ENCODE measurements at places on chromosomes 2 and 18. TPM values are rescaled to one million over a fixed set of nuclear protein-coding genes. Genes with fewer than 3 reads are reported as not detected.
A peak's percentile ranks its signal among the peaks of the same experiment; 100 is the strongest.

- H3K4me3 ChIP-seq, result no peak overlapping the region
- no peaks in the 10 kb centered on the region for H3K36me3 ChIP-seq
- H3K4me1 ChIP-seq, result peaks cover 9% of the 10 kb centered on the region
- DNase-seq, result no peak
- H3K27me3 ChIP-seq, result no peaks in the 10 kb centered on the region
Observed at GRCh38 chr2:12857891-12858290, 141.2 kb downstream of the TRIB2 start.

- H3K27ac ChIP-seq, result peak overlapping the region; percentile 80
- H3K4me1 ChIP-seq, result peaks cover 35% of the 10 kb centered on the region
- peaks cover 26% of the 10 kb centered on the region for H3K36me3 ChIP-seq
- no peak for DNase-seq
- peak overlapping the region; percentile 47 for H3K4me3 ChIP-seq
Observed at GRCh38 chr2:135744760-135745314, 3.2 kb downstream of the UBXN4 start.

- no peaks in the 10 kb centered on the region for H3K27me3 ChIP-seq
- no peaks in the 10 kb centered on the region for H3K4me1 ChIP-seq
- no peak overlapping the region for H3K4me3 ChIP-seq
- no peak for DNase-seq
Observed at GRCh38 chr2:44330801-44331200, 30.5 kb downstream of the PREPL start.

DNA sequence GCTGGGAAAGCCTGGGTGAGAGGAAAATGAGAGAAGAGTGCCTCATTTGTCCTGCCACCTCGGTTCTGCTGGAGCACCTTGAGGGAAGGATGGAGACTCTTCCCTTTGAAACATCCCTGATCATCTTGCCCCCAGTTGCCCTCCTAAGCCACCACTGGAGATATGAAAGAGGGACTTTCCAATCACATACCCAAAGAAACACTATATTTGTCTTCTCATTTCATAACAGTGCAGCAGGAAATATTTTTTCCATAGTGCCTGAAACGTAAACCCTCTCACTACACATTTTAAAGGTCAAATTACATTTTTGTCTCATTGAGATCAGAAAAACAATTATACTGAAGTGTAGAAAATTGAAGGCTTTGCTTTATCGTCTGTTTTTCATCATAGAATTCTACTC, 63.3 kb downstream of the KCTD18 start:
- H3K27me3 ChIP-seq, result no peaks in the 10 kb centered on the region
- H3K4me1 ChIP-seq, result peaks cover 22% of the 10 kb centered on the region
- DNase-seq, result no peak
- peaks cover 44% of the 10 kb centered on the region for H3K36me3 ChIP-seq
- H3K27ac ChIP-seq, result peak overlapping the region; percentile 64

- no peak overlapping the region for H3K4me3 ChIP-seq
- peaks cover 9% of the 10 kb centered on the region for H3K4me1 ChIP-seq
- H3K27me3 ChIP-seq, result no peaks in the 10 kb centered on the region
- no peak overlapping the region for H3K27ac ChIP-seq
- no peak for DNase-seq
Observed at GRCh38 chr2:69041214-69041613, 28.2 kb downstream of the ANTXR1 start.

DNA sequence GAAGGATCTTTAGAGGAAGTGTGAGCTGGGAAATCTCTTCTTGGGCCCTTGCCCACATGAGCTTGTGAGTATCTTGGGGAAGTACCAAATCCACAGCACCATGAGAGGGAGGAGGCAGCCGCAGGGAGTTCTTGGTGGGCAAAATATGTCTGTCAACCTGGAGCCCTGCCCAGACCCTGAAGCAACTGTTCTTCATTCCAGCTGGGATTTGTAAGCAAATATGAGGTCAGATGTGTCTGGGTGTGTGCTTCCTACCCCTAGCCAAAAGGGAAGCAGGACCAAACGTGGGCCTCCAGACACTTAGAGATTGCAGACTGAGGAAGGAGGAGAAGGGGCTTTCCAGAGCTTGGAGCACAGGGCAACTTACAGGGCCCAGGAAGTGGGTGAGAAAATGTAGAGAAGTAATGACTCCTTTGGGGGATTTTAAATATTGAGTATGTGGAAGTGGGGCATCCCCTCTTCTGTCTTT, 41.9 kb downstream of the TMEM247 start:
- DNase-seq, result no peak
- H3K36me3 ChIP-seq, result no peaks in the 10 kb centered on the region
- no peak overlapping the region for H3K27ac ChIP-seq
- H3K4me3 ChIP-seq, result no peak overlapping the region

DNA sequence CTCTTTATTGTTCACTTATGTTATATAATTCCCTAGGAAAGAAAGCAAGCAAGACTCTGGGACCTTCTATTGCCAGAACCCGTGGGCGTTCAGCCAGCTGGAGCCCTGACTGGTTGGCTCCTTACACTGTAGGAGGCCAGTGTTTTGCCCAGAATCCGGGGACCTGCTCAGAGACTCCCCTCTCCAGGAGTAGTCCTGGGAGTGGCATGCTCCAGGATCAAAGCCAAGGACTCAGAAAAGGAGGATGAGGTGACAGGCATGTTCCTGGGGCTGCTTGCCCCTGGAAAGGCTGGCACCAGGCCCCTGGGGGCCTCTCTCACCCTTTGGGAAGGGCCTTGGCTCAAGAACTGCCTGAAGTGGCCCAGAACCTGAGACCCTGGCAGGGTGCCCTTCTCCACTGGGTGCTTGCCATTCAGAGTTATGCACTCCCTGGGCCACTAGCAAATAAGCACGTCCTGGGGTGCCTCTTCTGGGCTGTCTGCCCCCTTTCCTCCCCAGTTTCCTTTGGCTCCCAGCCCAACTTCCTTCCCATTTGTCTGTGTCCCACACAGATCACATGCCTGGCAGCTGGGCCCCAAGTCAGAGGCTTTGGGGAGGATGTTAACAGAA, 19.6 kb upstream of the KIF3C start:
- H3K27me3 ChIP-seq, result no peaks in the 10 kb centered on the region
- H3K36me3 ChIP-seq, result no peaks in the 10 kb centered on the region
- no peak overlapping the region for H3K27ac ChIP-seq
- H3K4me3 ChIP-seq, result no peak overlapping the region
- no peak for DNase-seq

- no peak overlapping the region for H3K27ac ChIP-seq
- no peak overlapping the region for H3K4me3 ChIP-seq
- no peak for DNase-seq
- H3K4me1 ChIP-seq, result peaks cover 13% of the 10 kb centered on the region
Observed at GRCh38 chr2:142483653-142484052, 352.8 kb upstream of the LRP1B start.

- no peak overlapping the region for H3K4me3 ChIP-seq
- H3K27ac ChIP-seq, result no peak overlapping the region
- peaks cover 9% of the 10 kb centered on the region for H3K4me1 ChIP-seq
Observed at GRCh38 chr2:12858786-12859185, 142.1 kb downstream of the TRIB2 start.

DNA sequence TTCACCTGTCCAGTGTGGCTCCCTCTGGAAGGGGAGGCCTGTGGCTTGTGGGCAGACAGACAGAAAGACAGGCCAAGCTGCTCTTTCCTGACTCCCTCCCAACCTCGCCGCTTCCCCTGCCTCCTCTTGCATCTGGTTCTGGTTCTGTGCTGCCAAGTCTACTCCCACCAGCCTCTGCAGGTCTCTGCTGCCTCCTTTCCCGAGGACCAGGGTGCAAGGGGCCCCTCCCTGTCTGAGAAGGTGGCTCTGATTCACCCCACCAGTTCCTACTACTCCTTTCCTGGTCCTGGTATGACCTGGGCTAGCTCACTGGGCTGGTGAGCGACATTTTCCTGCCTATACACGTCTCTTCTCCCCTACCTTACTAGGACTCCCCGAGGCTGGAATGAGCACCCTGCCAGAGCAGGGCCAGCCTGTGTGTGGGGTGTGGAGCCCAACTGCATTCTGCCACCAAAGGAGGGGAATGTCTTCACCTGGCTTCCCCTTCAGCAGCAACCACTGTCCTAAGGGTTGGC, 238.5 kb downstream of the CELF4 start:
- peaks cover 3% of the 10 kb centered on the region for H3K27me3 ChIP-seq
- H3K4me3 ChIP-seq, result no peak overlapping the region
- H3K27ac ChIP-seq, result no peak overlapping the region
- no peaks in the 10 kb centered on the region for H3K36me3 ChIP-seq
- no peak for DNase-seq

- H3K36me3 ChIP-seq, result peaks cover 2% of the 10 kb centered on the region
- no peak for DNase-seq
- H3K27me3 ChIP-seq, result no peaks in the 10 kb centered on the region
- no peak overlapping the region for H3K4me3 ChIP-seq
- H3K4me1 ChIP-seq, result no peaks in the 10 kb centered on the region
- no peak overlapping the region for H3K27ac ChIP-seq
Observed at GRCh38 chr2:60963190-60963589, 54.3 kb upstream of the PEX13 start.

DNA sequence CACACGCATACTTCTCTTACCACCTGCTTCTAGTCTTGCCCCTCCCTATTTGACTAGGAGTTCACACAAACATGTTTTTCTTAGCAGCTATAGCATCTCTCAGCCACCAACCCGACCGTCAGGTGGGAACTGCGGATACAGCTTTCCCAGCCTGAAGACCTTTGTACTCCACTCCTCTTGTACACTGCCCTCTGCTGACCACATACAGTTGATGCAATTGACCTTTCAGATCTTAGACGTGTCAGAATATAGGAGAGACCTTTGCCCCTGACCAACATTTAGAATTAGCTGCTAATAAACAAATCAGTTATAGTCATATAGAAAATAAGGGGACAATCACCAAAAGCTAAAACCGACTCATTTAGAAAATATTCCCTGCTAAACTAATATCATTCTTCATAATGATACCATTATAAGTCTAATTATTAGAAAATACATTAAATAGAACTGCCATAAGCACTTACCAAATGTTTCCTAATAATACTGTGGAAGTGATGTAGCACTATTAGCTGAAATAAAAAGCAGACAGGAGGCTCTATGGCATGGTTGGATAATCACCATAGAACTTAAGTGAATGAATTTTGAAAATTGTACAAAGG, 208.4 kb downstream of the RAD51AP2 start:
- H3K27ac ChIP-seq, result no peak overlapping the region
- H3K4me1 ChIP-seq, result no peaks in the 10 kb centered on the region
- H3K27me3 ChIP-seq, result no peaks in the 10 kb centered on the region

GRCh38 chr18:55310044-55310676, 277.8 kb downstream of the TCF4 start:
- H3K27ac ChIP-seq, result no peak overlapping the region
- no peak overlapping the region for H3K4me3 ChIP-seq
- peaks cover 2% of the 10 kb centered on the region for H3K36me3 ChIP-seq
- DNase-seq, result no peak

DNA sequence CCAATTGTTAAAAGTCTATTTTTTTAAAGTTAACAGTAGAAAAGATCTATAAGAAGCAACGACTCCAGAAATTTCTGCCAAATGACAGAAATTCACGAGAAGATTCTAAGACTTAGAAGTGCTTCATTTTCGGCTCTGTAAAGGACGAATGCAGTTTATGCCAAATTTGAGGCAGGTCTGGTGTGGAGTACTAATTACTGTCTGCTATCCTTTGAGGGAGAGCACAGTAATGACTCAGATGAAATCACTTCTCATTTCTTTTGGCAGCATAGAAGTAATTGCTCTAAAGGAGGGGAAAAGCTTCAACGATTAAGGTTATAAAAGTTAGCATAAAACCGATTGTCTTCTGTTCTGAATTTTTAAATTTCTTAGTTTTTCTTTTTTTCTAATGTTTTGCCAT, 11.4 kb downstream of the G6PC2 start:
- peak overlapping the region; percentile 67 for H3K4me3 ChIP-seq
- H3K27ac ChIP-seq, result no peak overlapping the region
- peaks cover 18% of the 10 kb centered on the region for H3K4me1 ChIP-seq
- no peak for DNase-seq

DNA sequence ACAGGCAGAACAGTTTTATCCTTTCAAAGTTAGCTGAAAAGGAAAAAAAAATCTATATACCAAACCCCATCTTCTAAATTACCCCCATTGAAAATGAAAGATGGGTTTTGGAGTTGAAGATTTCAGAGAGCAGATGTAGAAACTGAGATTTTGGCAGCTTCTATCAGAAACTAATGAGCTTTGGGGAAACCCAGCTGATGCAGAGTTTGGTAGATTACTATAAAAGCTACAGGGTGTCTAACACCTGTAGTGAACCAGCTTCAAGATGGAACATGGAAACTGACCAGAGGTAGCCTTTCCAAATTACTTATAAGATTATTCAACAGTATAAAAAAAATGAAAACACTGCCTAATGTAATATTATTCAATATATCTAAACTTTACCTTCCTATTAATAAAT, 583.1 kb downstream of the XIRP2 start:
- DNase-seq, result no peak
- no peak overlapping the region for H3K27ac ChIP-seq
- H3K27me3 ChIP-seq, result peaks cover 5% of the 10 kb centered on the region
- no peak overlapping the region for H3K4me3 ChIP-seq
- H3K4me1 ChIP-seq, result no peaks in the 10 kb centered on the region
- H3K36me3 ChIP-seq, result no peaks in the 10 kb centered on the region

- no peak overlapping the region for H3K4me3 ChIP-seq
- no peak overlapping the region for H3K27ac ChIP-seq
- no peaks in the 10 kb centered on the region for H3K36me3 ChIP-seq
- peaks cover 10% of the 10 kb centered on the region for H3K27me3 ChIP-seq
- peaks cover 15% of the 10 kb centered on the region for H3K4me1 ChIP-seq
- no peak for DNase-seq
Observed at GRCh38 chr2:174003720-174004695, 38.8 kb upstream of the SP3 start.

GRCh38 chr2:15073664-15074063, 441.1 kb downstream of the LRATD1 start:
- no peak overlapping the region for H3K27ac ChIP-seq
- no peak for DNase-seq
- no peak overlapping the region for H3K4me3 ChIP-seq
- H3K36me3 ChIP-seq, result no peaks in the 10 kb centered on the region
- H3K27me3 ChIP-seq, result peaks cover 5% of the 10 kb centered on the region

The ZSWIM2 gene
- total RNA-seq, result not detected

The CWC22 gene
- total RNA-seq, result 20.1 TPM

The UGT1A6 gene
- total RNA-seq, result not detected

The FEV gene
- not detected for total RNA-seq

The LOXHD1 gene
- not detected for total RNA-seq

The UNC80 gene
- total RNA-seq, result not detected

The HOXD13 gene
- total RNA-seq, result not detected

The KLHL29 gene
- total RNA-seq, result 5.0 TPM

The CYTIP gene
- total RNA-seq, result 0.64 TPM

The INSIG2 gene
- 18.3 TPM for total RNA-seq
